ENCODE measurements at places on chromosomes 12 and 14.

GRCh38 chr14:32077081-32078022, at the start of gene ARHGAP5:
Gene ARHGAP5, plus strand, starts transcription at chr14:32077304. Its CDS starts 13,366 bp downstream, at chr14:32090670.
- DNase-seq, result peak; percentile 10

DNA sequence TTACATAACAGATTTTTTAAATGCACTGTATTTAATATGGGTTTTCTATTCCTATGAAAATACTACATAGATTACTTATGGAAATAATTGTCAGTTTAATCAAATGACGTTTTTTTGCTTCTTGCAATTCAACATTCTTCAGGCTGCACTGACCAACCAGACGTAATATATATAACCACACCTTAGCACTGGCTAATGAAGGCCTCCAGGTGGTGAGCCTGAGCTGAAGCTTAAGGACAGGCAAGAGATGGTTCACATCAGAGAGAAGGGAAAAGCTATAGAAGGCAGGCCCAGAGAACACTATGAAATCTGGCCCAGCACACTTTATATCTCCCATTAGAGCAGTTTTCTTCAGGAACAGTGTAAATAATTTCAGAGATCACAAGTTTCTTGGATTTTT, 2.8 kb upstream of the MDGA2 start:
- DNase-seq, result no peak

DNA sequence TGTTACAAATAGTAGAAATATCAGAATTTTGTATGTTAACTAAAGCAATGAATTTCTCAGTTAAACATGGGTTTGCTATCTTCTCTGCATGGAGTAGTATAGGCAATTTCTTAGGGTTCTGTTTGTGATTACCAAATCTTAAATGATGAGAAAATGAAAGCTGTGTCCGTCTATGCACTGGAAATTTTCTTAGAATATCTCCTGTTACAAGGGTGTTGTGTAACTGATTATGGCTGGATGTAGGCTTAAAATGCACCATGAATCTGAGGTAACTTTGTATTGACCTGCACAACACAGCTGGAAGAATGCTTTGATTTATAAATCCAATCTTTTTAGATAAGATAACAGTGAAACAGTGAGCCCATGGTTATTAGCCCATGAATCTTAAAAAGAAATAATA, 17.8 kb downstream of the TRIP11 start:
- no peak for DNase-seq

DNA sequence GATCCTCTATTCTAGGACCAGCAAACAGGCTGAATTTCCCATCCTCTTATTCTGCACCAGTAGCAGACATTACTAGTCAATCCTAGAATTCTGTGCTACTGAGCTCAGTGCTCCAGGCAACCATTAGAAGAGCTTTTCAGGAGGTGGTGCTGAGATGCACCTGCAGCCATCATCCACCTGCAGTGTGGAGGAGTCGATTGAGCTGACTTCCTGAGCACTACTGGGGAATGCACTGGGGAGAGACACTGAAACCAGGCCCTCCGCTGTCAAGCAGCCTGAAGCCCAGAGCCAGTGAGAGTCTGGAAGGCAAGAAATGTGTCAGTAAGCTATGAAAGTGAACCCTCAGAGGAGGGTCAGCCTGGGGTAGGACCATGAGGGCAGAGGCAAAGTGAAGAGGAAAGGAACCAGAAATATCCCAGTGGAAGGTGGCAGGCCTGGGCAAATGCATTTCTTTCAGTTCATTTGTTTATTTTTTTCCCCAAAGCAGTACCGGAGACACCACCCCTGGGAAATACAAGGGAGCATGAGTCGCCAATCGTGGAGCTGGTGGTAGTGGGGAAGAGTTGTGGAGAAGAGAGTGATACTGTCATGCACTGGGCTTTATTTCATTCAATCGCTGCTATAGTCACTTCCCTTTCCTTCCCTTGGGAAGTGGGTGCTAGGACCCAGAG, 23.0 kb upstream of the SERPINA4 start:
- no peak for DNase-seq

GRCh38 chr14:92625213-92625612, 111.6 kb downstream of the RIN3 start:
- DNase-seq, result no peak

GRCh38 chr12:48996794-48997718, 2.1 kb downstream of the DDN start:
- no peak for DNase-seq

DNA sequence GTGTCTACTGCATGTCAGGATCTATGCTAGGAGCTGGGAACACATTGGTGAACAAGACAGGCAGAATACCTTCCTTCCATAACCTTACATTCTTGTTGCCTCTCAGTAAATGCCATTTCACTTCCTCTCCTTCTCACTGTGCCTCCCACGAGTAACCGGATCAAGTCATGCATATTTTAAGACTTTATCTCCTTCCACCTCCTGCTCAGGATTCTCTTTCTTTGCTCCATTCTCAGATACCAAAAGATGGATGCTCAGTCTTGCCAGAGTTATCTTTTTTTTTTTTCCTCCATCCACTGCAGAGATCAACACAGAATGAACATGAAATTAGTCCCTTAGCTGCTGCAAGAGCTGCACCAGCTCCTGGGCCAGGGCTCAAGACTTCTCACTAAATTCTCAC, 20.0 kb upstream of the APPL2 start:
- no peak for DNase-seq

DNA sequence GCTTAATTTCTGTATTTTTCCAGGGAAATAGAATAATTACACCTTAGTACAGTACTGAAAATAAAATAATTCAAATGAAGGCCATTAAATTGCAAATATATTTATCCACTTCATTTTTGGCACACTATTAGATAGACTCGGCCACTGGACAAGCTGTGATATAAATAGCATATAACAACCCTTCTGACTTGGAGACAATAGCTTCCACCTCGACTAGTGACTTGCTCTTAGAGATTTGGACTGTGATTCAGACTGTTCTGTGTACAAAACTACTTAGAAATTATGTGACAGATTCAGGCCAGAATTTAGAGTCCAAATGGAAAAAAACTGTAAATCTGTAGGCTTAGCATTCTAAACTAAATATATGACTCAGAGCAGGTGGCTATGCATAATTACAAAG, 949.9 kb downstream of the LRFN5 start:
- no peak for DNase-seq

GRCh38 chr12:98686603-98687002, 41.5 kb downstream of the APAF1 start:
- no peak for DNase-seq

DNA sequence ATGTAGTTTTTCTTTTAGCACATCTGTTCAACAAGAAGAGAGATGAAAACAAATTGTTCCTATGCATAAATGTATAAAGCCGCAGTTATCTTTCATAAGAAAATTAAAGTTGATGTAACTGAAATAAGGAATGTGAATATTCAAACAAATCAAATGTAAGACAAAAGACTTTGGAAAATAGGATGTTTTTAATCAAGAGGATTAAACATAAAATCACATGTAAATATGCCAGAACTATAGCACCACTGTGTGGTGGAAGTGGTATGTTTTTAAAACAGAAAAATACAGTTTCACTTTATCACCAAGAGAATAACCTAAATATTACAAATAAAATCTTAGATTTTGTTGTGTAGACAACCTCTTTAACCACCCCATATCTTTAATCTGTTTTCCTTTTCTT, 40.4 kb downstream of the CAPS2 start:
- DNase-seq, result no peak

- DNase-seq, result no peak
These were observed 11.5 kb downstream of the C1S start for GRCh38 chr12:7072035-7072434.

DNA sequence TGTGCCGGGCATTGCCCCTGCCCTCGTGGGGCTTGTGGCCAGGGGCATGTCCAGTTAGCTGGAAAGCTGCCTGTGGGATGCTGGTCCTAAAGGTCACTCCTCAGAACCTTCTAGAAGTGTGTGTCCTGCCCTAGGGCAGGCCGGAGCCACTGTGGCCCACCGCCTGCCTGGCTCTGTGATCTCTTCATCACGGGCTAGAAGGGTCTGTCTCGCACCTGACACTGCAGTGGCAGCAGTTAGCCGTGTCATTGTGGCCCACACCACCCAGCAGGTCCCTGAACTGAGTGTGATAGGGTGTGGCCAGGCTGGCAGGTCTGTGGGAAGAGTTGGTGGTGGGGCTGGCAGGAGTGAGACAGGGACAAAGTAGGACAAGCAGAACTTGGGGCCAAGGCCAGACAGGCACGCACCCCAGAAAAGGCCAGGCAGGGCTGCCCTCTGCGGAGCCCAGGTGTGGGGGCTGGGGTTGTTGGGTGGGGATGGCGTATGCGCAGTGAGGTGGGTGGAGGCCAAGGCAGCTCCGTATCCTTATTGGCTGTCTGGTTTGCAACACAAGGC, 41.2 kb downstream of the ADGRD1 start:
- no peak for DNase-seq

- DNase-seq, result no peak
These were observed 105.1 kb downstream of the C12orf50 start for GRCh38 chr12:87924149-87924548.

DNA sequence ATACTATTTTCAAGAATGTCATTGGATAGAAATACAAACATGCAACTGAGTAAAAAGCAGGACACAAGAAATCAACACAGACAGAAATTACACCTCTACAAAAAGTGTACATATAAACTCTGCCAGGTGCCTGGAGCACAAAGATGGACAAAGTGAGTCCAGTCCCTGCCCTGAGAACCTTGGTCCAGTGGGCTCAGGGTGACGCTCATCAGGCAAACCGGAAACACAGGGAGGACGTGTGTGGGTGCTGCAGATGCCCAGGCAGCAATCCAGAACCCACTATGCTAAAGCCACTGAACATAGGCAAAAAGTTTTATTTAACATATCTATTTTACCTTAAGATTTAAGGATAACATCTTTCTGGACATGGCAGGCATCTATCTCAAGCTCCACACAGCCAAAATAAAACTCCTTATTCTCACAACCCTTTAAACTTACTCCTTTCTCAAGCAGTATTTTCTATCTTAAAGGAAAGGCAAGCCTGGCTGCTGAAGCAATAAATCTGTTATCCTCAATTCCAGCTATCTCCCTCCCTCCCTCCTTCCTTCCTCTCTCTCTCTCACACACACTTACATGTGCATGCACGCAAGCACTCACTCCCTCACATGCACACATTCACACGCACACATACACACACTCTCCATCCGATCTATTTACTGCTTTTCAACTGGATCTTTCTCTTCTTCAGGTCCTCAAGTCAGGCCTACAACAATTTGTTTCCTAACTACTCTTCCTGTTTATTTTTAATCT, 10.2 kb downstream of the PPP1R13B start:
- no peak for DNase-seq

GRCh38 chr12:56247923-56248322, 10.3 kb downstream of the ANKRD52 start:
- no peak for DNase-seq

DNA sequence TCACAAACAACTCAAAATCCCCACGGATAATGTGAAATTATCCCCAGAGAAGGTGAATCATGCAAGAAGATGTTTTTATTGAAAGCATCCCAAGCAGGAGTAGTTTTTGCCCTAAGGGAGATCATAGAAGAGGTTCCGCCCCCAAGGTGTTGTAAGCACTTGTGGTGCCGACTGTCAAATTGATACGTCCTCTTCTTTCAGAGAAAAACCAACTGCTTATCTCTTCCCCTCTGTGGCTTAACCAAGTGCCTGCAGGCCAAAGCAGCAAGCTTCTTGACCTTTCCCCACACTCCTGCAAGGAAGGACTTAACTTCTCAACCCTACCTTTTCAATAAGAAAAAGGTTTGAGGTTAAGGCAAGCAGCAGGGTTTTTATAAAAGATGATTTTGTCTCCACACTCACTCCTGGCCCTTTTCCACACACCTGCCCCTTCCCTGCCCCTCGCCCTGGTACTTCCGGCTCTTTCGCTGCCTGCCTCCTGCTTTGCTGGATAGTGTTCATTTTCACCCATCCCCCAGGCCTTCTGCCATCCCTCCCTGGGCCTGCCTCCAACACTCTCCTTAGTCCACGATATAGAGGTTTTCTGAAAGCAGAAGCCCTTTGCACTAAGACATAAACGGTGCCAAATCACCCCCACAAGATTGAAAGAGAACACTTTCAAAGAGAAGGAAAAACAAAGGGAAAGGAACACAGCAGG, 114.5 kb downstream of the EGLN3 start:
- DNase-seq, result no peak

GRCh38 chr12:62215506-62215905, 44.7 kb upstream of the USP15 start:
- no peak for DNase-seq

DNA sequence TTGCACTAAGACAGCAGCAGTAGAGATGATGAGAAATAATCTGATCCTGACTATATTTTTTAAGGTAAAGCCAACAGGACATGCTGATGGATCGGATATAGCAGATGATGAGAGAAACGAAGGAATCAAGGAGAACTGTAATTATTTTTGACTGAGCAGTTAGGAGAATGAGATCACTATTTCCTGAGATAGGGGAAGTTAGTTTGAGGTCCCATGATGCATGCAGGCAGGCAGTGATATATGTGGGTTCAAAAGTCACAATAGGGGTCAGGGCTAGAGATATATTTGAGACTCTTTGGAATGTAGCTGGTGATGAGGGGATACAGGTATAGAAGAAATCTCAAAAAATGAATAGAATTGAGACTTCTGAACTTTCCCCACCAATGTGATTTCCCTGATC, 107.6 kb downstream of the GTF2A1 start:
- no peak for DNase-seq

- DNase-seq, result no peak
These were observed 33.6 kb downstream of the CDKL1 start for GRCh38 chr14:50362764-50363713.

DNA sequence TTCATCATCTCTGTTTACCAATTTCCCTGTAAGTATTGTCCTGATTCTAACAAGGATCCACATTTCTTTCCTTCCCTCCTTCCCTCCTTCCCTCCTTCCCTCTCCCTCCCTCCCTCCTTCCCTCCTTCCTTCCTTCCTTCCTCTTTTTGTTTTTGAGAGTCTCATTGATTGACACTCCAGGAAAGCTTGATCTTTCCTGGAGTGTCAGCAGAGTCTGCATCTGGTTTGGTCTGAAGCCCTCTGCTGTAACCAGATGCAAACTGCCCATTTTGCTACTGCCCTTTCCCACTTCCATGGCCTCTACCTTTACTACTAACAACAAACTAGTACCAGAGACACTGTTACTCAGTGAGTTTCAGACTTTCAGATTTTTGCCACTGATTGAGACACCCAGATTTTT, 14.4 kb upstream of the OR6C65 start:
- DNase-seq, result no peak

- DNase-seq, result no peak
These were observed 39.7 kb upstream of the TSPAN8 start for GRCh38 chr12:71197460-71197859.

GRCh38 chr12:70317781-70318180, 48.3 kb upstream of the KCNMB4 start:
- no peak for DNase-seq

- DNase-seq, result no peak
These were observed 168.9 kb downstream of the ADGRD1 start for GRCh38 chr12:131122631-131123030.

DNA sequence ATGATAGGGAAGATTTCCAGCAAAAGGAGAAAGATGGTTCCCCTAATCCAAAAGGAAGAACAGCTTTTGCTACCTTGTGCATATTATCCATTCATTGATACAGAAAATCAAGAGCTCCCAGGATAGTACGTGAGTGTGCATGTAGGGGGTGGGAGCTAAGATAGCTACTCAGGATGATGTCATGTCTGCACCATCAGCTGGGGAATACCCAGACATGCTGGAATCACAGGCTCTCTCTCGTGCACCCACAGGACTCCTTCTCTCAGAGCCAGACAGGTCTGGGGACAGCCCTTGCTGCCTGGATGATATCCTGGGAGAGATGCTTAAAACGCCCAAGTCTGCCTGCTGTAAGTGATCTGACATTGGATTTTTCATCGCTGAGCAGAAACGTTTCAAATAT, 38.9 kb downstream of the FOXN3 start:
- no peak for DNase-seq
